Activated CD8-positive, alpha-beta memory T cell treated with anti-CD3 and anti-CD28 coated beads for 1 hour (primary cell): ENCODE measurements at places on chromosomes 5 and 9.

DNA sequence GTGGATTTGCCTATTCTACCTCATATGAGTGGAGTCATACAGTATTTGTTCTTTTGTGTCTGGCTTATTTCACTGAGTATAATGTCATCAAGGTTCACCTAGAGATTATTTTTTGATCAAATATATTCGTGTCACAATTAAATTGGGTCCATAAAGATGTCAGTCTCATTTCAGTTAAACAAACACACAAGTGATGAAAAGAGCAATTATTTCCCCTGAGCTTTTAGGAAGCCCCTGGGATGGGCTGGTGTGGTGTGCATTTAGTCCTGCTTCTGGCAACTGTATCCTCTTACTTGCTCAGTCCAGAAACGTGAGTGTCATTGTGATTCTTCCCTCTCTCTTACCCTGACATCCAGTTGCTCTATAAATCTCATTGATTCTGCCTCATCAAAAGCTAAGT lies 52.8 kb upstream of the CARTPT start:
- no peak for DNase-seq

DNA sequence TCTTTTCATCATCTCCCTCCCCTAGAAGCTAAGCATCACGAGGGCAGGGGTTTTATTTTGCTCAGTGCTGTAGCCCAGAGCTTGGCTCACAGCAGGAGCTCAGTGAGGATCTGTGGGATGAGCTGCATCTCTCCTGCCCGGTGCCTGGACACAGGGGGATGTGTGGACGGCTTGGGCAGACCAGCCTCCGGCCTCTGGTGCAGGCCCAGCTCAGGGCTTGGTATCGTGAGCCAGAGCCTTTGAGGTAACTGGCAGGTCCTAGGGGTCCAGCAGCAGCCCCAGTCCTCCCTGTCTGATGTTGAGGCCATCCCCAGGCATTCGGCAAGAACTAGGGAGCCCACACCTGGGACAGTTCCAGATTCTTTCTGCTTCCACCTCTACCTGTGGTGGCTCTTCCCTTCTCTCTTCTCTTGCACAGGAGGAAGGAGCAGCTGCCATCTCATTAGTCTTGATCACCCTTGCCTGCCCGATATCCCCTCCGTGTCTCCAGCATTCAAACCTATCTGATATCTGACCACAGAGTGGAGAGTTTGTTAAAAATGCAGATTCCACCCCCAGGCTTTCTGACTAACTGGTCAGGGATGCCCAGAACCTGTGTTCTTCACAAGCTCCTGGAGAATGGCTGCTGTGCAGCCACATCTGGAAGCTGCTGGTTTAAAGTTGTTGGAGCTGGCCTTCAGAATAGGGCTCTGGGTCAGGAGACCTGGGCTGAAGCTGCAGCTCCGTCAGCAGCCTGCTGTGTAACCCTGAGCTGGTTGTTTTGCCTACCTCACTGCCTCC lies 7.9 kb upstream of the SLC6A7 start:
- no peak for DNase-seq

- DNase-seq: no peak
Observed at GRCh38 chr9:83413367-83413766, 124.8 kb downstream of the FRMD3 start.

DNA sequence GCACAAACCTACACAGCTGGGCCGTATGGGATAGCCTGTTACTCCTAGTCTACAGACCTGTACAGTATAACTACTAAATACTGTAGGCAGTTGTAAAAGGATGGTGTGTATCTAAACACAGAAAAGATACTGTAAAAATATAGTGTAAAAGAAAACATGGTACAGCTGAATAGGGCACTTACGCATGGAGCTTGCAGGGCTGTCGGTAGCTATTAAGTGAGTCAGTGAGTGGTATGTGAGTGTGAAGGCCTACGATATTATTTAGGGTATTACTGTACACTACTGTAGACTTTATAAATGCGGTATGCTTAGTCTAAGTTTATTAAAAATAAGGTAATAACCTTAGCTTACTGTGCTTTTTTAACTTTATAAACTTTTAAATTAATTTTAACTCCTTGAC lies 1.2 kb downstream of the ZCCHC9 start:
- no peak for DNase-seq

- DNase-seq: no peak
Observed at GRCh38 chr9:79134654-79135053, 437.1 kb upstream of the TLE4 start.

GRCh38 chr5:105807290-105807689 lies 1863.4 kb downstream of the EFNA5 start:
- no peak for DNase-seq

GRCh38 chr9:98326459-98327248 lies 71.2 kb upstream of the TBC1D2 start:
- no peak for DNase-seq

- no peak for DNase-seq
Observed at GRCh38 chr9:3648722-3649246, 123.0 kb upstream of the RFX3 start.

DNA sequence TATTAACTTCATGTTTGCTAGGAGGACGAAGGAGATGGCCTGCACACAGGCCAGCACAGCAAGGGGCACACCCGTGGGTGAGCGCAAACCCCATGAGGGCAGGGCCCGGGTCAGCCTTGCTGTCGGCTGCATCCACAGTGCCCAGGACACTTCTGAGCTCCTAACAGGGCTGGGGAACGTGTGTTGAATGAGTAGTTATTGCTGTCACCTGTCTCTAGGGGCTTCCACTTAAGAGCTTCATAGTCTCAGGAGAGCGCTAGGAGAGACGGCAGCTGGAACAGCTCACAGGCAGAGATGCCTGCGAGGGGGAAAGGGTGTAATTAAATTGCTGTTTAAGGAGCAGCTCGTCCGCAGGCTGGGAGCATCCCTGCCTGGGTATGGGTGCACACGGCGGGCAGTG lies 91.4 kb upstream of the NEURL1B start:
- DNase-seq: no peak

DNA sequence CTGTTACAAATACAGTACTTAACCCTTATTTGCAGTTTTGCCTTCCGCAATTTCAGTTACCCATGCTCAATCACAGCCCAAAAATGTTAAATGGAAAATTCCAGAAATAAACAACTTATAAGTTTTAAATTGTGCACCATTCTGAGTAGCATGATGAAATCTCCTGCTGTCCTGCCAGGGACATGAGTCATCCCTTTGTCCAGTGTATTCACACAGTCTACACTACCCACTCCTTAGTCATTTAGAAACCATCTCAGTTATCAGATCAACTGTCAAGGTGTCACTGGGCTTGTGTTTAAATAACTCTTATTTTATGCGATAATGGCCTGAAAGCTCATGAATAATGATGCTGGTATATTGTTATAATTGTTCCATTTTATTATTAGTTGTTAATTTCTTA lies 95.8 kb downstream of the PLCXD3 start:
- no peak for DNase-seq

DNA sequence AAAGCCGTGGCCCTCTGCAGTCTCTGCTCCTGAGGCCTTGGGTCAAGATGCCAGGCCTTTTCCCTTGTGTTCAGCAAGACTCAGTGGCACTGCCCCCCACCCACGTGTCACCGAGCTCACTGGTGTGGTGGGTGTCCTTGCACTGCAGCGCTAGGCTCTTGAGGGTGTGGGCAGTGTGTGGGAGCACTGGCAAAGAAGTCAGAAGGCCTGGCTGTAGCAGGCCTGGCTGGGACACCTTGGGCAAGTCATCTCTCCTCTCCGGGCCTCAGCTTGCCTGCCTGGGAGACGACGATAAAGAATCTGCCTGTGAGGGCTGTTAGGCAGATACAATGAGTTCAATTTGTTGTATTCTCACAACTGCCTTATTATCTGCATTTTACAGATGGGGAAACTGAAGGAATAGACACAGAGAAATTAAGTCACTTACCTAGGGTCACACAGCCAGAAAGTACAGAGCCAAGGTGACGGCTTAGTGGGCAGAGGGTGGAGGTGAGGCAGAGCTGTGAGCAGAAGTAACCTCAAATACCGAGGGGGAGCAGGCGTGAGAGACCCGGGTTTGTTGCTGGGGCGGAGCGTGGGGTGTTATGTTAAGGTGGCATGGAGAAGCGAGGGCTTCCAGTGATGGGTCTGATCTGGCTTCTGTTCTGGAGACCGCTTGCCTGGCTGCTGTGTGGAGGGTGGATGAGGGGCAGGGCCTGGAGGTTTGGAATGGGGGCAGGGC lies 1.4 kb downstream of the TSPAN17 start:
- DNase-seq: no peak

DNA sequence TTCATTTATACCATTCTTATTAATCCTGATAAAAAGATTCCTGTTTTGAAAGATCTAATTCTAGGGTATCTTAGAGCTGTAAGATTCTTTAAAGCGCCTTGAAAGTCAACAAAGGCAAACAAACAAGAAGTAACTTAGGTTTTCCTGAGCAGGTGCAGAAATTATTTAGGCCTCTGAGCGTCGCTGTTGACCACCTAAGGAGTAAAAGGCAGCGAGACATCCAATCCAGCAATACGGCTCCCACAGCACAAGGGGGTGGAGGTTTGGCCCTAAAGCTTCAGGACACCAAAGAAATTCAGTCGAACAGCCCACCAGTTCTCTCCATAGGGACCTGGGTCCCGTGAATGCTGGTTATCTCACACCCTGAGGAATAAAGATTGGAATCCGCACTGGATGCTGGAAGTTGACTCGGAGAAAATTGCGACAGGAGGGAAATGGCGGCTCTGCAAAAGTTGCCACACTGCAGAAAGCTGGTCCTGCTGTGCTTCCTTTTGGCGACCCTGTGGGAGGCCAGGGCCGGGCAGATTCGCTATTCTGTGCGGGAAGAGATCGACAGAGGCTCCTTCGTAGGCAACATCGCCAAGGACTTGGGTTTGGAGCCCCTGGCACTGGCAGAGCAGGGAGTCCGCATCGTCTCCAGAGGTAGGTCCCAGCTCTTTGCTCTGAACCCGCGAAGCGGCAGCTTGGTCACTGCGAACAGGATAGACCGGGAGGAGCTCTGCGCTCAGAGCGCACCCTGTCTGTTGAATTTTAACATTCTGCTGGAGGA lies at the start of gene PCDHGA2:
Gene PCDHGA2, plus strand, starts transcription at position 223 of the 769 bp plus-strand sequence.
- no peak for DNase-seq

GRCh38 chr9:111839387-111839786 lies 44.6 kb upstream of the SHOC1 start:
- no peak for DNase-seq

- DNase-seq: no peak
Observed at GRCh38 chr5:175478008-175478383, 364 bp upstream of the SFXN1 start.

GRCh38 chr5:174692982-174693422 lies 31.4 kb upstream of the MSX2 start:
- no peak for DNase-seq

DNA sequence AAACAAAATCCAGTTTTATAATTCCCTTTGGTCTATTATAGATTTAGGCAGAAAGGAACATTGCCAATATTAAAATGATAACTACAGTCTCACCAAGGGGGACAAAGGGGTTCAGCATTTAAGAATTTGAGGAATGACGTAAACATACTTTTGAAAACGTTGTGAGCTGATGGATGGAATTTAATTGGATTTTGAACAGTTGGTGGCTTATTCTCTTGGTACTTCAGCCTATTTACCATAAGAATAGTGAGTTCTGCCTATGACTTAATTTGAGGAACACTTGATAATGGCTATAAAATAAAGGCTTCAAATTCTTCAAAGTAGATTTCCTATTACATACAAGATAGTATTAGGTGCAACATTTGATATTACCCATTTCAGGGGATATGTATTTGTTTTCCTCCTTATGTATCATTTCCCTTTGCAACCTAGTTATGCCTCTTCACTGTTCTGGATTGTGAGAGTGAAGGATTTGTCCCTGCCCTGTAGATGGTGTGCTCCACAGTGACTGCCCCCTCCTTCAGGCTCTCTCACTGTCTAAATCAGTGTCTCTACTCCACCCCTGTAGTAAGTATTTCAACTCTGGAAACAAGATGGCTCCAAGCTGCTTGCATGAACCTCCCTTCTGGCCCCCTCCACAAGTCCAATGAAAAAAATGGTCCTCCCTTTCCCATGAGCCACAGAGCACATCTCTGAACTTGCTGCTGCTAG lies 225.6 kb downstream of the ARHGEF28 start:
- no peak for DNase-seq

DNA sequence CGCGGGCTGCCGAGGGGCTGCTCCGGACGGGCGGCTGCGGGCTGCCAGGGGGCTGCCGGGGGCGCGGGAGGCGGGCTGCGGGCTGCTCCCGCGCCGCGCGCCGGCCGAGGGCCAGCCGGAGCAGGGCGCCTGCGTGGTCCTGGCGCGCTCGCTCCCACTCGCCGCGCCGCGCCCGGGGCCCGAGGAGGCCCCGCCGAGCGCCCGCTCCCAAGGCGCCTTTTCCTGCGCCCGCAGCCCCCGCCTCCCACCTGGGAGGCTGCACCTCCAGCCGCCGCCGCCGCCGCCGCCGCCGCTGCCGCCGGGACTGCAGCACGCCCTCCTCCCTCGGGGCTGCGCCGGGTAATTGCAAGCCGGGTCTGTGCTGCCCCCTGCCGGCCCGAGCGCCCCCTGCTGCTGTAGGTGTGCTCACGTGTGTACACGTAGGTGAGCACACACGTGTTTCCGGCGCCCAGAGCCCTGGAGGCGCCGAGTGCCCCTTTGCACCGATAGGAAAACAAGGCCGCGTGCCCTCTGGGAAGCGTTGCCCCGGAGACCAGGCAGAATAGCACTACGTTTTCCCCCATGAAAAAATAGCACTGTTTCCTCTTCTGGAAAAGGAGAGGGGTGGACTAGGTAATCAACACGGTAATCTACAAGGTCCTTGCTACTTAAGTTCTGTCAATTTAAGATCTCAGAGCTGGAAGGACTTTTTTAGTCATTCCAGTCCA lies at the start of gene EPB41L4B:
Gene EPB41L4B, minus strand, starts transcription at position 318 of the 707 bp plus-strand sequence. CDS start 613 bp downstream, outside the sequence.
- DNase-seq: peak; percentile 48

DNA sequence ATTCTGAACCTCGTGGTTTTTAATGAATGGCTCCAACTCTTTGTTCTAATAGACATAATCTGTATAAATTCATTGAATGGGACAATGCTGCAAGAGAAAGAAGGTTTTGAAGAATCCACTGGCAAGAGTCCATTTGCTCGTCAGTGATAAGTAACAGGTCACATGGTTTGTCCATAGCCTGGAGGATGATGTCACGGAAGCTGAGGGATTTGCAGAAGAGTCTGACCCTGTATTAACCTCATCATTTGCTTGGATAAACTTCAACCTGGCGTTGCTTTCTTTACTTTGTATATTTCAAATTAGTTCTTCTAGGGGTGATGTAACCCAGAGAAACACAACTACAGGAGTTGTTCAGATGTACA lies 197.4 kb downstream of the GAS1 start:
- no peak for DNase-seq

DNA sequence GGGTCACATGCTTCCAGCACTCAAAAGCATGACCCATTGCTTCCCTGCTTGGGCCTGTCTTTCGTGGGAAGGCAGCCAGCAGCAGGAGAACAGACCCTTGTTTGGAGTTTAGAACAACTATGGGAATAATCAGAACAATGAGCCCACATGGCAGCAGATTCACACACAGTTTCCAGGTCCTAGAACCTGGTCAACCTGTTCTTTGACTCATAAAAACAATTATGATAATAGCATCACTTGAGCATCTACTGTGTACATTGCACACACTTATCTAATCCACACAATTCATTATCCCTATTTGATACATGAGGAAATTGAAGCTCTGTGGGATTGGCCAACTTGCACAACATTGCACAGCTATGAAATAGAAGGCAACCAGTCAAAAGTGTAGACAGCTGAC lies 41.7 kb downstream of the KLF4 start:
- no peak for DNase-seq
